ENCODE measurements at places on chromosomes 4 and X. TPM values are rescaled to one million over a fixed set of nuclear protein-coding genes. Genes with fewer than 3 reads are reported as not detected.

The ZNF518B gene
- total RNA-seq: 23.3 TPM

The CXCL6 gene
- 0.31 TPM for total RNA-seq

The SLC30A9 gene
- total RNA-seq: 25.7 TPM

The CLGN gene
- 0.81 TPM for total RNA-seq

The MAGIX gene
- 0.32 TPM for total RNA-seq

Data from bladder microvascular endothelial cell (primary cell).